ENCODE measurements at places on chromosomes 1 and 21.

DNA sequence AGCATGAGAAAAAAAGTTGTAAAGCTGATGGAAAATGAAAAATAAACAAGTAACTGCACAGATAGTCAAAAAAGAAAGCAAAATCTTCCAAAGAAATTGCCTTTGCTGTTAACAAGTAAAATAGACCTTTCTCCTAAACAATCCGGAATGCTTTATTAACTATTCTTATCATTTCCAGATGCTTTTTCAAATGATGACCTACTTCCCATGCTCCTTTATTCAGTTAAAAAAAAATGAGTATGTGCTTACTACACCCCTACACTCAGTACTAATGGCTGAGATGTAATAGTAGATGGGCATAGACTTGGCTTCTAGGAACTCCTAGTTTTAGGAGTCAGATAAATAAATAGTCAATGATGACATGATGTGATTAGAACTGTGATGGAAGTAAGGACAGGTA is 108.5 kb downstream of the NIBAN1 start:
- DNase-seq = no peak

- no peak for DNase-seq
Measured at GRCh38 chr1:41023279-41023990, 1.9 kb upstream of the SLFNL1 start.

DNA sequence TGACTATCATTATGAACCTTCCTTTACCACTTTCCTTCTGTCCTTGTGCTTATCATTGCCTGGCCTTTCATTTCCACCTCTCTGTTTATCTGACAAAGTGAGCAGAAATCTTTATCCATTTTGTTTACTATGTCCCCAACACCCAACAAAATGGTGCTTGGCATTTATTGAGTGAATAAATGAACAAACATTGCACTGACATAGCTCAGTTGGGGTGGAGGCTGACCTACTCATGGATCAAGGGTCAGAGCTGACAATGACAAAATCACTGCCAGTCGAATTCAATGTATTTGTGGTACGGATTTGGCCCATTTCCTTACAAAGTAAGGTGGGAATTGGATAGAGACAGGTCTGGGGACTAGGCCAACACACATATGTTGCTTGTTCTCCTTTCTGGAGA is 257.4 kb upstream of the PLXNA2 start:
- no peak for DNase-seq

DNA sequence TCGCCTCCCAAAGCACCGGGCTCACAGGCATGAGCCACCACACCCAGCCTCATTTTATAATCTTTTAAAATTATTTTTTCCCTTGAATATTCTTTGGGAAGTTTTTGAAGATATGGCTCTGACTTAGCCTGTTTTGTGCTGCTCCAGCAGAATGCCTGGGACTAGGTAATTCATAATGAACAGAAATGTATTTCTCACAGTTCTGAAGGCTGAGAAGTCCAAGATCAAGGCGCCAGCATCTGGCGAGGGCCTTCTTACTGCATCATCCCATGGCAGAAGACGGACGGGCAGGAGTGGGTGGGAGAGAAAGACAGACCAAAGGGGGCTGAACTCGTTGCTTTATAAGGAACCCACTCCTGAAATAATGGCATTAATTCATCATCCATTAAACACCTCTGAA is 99.0 kb upstream of the SLC25A33 start:
- no peak for DNase-seq

DNA sequence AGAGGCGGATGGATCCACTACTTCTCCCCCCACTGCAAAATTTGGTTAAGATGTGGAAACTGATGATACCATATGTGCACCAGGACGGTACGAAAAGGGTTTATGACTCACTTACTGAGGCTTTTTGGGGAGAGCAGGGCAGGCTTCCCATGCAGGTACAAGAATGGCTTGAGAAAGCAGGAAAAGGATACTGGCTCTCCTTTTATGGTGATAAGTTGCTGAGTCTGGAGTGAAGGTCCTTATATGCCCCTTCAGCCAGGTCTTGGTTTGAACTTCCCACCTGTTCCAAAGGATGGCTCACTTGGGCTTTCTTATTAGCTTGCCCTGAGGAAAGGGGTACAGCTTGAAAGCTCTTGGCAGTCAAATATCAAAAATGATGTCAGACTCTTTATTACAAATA is 23.1 kb downstream of the MPZL1 start:
- DNase-seq = no peak

DNA sequence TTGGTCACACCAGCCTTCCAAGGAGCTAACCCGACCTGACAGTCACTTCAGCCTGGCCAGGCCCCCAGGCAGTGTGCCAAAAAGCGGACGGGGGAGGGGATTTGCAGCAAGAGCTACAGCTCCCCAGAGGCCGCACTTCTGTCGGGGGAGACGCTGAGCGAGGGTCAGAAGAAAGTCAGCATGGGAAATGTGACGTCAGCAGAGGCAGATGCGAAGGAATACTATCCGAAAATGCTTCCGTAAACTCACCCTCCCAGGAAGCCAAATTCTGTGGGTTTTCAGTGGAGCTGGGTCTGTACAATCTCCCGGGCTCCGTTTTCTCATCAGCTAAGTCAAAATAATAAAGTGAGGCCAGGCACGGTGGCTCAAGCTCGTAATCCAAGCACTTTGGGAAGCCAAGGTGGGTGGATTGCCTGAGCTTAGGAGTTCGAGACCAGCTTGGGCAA is 28.5 kb upstream of the ECE1 start:
- DNase-seq = no peak

GRCh38 chr1:150484431-150484830 is 2.8 kb upstream of the TARS2 start:
- no peak for DNase-seq

DNA sequence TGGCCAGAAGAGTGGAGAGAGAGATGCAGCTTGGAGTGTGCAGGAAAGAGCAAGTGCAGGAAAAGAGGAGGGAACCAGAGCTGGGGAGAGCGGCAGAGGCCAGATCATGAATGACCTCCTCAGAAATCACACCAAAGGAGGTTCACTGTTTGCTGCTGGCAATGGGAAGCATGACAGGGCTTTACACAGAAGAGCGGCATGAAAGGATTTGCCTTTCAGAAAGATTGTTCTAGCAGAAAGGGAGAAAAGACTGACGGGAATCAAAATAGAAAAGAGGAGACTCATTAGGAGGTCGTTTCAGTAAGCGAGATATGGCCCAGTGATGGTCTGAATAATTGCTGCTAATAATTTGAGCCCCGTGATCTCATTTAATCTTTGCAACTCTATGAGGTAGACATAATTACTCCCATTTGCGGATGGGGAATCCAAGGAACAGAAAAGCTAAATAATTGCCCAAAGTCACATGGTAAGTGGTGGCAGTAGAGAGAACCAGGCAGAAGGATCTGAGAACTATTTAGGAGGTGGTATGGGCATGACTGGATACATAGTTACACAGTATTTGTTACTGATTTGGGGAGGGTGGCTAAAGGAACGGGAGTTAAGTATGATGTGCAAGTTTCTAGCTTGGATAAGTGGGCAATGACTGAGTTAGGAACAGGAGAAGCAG is 12.5 kb upstream of the HNRNPR start:
- no peak for DNase-seq

DNA sequence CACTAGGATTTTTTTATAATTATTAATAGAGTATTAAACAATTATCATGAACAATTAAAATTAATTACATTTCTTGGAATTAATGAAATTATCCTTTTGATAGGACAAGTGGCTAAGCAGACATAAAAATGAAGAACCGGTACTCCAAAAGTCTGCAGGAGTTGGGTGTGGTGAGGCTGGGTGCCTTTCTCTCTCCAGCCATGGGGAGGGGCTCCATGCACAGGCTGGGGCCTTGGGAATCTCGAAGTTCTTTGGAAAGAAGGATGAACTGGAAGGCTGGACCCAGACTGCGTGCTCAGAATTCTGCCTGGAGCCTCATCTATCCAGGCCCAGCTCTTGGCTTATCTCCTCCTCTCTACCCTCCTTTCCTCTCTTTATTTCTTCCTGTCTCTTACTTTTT is 94.1 kb downstream of the ACTL8 start:
- DNase-seq = no peak

- DNase-seq = no peak
Measured at GRCh38 chr1:16054598-16055540, 11.3 kb downstream of the CLCNKB start.

GRCh38 chr1:206551986-206552326 is 44.6 kb downstream of the RASSF5 start:
- no peak for DNase-seq

GRCh38 chr1:84803604-84804003 is 89.4 kb downstream of the LPAR3 start:
- DNase-seq = no peak

- DNase-seq = no peak
Measured at GRCh38 chr1:222973561-222973960, 158.7 kb downstream of the DISP1 start.

DNA sequence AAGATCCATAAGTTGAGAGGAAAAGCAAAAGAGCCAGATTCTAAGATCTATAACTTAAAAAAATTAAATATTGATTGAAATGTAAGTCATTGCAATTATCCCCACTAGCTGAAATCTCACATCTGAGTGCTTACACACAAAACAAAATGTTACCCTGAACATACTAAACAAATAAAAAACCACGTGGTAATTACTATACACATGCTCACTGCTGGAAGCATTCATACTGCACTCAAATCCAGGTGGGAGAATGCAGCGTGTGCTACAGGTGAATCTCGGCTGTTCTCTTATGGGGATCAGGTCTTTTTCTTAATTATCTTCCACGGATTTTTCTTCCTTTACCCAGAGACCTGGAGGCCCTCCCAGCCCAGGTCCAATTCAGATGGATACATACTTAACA is 74.3 kb downstream of the SDC3 start:
- DNase-seq = no peak

- no peak for DNase-seq
Measured at GRCh38 chr1:150808846-150809245, 786 bp upstream of the CTSK start.

DNA sequence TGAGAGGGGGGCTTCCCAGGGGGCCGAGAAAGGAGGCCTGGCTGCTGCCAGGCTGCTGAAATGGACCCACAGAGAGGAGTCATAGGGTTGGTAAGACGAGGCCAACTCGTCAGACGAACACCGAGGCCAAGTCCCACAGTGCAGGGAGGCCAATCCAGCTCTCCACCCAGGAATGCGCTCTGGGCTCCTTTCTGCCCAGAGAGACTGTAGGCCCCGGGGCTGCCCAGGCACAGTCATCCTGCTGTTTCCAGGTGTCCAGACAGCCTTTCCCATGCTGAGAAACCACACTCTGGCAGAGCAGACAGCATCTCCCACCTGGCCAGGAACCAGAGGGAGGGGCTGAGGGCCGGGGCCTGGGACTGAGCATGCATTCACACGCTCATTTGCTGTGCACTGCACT is 26.7 kb upstream of the RSPO1 start:
- DNase-seq = no peak

DNA sequence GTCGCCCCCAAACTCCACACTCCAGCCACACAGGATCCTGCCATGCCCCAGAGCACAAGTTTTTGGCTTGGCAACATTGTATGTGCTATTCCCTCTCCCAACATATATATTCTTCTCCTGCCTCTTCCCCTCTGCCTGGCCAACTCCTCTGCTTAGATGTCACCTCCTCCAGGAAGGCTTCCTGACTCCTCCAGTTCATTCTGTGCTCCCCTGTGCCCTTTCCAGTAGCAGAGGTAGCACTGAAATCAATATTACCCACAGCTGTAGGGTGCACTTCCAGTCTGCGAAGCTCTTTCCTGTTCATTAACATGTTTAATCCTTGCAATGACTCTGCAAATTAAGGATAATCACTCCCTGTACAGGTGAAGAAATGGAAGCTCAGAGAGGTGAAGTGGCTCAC is 21.2 kb downstream of the ALDH4A1 start:
- DNase-seq = no peak

- DNase-seq = no peak
Measured at GRCh38 chr1:92505015-92505692, 18.4 kb upstream of the GFI1 start.

All from amygdala (tissue), 56 donors.